ENCODE measurements at places on chromosomes 7 and 10.

- DNase-seq = no peak
These were observed 565.3 kb upstream of the GALNT17 start for GRCh38 chr7:70566671-70567070.

DNA sequence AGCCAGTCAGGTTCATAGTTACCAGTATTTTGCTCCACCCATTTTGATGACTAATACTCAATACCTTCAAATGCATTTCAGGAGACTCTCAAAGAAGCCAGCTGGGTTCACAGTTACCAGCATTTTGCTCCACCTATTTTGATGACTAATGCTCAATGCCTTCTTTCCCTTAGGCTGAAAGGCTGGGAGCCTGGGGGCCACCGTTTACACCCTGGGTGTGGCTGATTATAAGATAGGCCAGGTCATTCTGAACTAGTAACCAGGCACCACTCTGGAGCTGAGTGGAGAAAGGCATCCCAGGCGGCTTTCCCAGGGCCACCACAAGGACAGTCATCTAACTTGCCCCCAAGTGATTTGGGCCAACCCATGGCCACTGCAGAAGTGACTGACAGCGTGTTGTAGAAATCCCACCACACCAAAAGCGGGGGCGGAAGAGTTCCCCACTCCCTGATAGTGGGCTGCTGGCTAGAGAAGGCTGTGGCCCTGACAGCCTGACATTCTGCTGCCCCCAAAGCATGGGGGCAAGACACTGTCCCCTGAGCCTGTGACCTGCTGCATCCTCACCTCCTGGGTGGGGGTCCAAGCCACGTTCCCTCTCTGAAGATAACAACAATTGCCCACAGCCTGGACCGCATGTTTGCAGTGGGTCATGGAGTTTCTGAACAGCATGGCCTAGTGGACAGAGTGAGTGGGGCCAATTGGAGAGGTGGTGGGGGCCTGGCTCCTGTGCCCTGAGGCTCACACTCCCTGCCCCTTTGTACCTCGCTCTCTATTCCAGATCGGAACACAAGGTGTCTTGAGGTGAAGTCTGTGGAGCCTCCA lies 23.0 kb upstream of the ZNF488 start:
- DNase-seq = no peak

DNA sequence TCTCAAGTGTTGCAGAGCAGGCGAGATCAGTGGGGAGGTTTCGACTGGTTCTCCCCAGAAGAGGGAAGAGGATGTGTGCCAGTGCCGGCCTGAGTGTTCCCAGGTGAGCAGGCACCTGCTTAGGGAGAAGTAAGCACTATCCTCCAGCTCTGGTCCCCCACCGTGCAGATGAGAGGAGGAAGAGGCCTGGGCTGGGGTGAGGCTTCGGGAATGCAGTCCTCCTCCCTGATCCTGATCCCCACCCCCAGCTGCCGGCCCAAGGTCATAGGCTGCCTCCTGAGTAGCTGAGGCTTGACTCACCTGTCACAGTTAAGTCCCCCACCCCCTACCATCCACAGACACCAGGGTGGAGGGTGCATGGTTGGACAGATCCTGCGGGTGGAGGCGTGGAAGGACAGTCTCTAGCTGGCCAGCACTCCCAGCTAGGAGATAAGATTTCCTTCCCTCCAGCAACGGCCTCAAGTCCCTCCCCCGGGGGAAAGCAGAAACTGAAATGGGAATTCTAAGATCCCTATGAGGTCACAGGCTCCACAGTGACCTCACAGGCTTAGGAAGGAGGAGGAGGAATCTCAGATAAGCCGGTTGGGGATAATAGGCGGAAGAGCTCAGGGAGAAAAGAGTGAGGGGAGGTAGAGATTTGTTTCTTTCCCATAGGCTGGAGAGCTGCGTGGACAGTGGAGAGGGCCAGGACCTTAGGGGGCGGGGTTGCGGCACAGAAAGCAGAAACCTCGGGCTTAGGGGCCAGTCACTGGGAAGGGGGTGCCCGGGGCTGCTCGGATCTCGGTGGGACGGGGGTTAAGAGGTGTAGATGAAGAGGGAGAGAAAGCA lies 1.0 kb downstream of the LRCH4 start:
- no peak for DNase-seq

DNA sequence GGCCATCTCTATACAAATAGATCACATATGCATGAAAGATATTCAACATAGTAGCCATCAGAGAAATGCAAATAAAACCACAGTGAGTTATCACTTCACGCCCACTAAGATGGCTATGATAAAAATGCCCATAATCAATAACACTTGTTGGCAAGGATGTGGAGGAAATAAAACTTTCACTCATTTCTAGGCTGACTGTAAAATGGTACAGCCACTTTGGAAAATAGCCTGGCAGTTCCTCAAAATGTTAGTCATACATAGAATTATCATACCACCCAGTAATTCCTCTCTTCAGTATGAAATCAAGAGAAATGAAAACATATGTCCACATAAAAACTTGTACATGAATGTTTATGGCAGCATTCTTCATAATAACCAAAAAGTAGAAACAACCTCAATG lies 324.9 kb downstream of the LRRTM3 start:
- DNase-seq = no peak

- DNase-seq = no peak
These were observed 1.2 kb downstream of the KCNMA1 start for GRCh38 chr10:77636282-77636966.

GRCh38 chr7:2508327-2509215 lies 11.0 kb upstream of the LFNG start:
- DNase-seq = peak; percentile 61

GRCh38 chr10:114492351-114493037 lies 88.2 kb upstream of the AFAP1L2 start:
- DNase-seq = peak; percentile 24

DNA sequence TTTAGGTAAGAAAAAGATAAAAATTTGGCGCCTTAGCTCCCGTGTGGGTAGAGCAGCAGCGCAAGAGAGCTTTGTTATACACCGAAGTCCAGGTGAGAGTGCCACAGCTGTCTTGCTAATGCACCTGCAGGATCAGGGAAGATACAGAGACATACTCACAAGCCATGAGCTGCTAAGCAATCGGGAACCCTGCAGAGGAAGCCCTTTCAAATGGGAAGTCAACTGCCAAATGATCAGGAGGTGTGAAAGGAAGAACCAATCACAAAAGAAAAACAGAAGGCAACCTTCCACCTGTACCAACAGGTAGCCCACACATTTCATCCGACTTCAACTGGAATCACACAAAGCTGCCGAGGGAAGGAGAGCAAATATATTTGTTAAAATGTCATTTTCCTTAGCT lies 610.5 kb upstream of the PFKP start:
- no peak for DNase-seq

All from activated CD4-positive, alpha-beta T cell treated with anti-CD3 and anti-CD28 coated beads, Interleukin-2, amount 50 U/mL, for 4 hours (primary cell).